Gastrocnemius medialis (tissue), 4 donors: ENCODE measurements at places on chromosomes 2 and 18. TPM values are rescaled to one million over a fixed set of nuclear protein-coding genes. Genes with fewer than 3 reads are reported as not detected.

DNA sequence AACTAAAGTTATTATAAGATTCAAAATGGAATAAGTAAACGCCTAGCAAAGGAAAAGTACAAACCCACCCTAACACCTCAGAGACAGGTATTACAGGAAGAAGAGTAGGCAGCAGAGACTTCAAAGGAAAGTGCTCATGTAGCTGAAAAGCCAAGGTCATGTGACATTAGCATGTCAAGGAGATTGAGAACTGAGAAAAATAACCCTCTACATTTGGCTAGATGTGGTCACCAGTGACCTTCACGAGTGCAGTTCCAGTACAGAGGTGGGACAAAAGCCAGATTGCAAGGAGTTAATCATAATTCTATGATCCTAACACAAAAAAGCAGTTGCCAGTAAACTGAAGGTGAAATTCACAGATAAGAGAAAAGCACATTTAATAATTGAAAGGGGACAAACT is 252.7 kb downstream of the ZEB2 start:
- no peaks in the 10 kb centered on the region for H3K4me1 ChIP-seq
- no peaks in the 10 kb centered on the region for H3K36me3 ChIP-seq
- no peaks in the 10 kb centered on the region for H3K27me3 ChIP-seq

DNA sequence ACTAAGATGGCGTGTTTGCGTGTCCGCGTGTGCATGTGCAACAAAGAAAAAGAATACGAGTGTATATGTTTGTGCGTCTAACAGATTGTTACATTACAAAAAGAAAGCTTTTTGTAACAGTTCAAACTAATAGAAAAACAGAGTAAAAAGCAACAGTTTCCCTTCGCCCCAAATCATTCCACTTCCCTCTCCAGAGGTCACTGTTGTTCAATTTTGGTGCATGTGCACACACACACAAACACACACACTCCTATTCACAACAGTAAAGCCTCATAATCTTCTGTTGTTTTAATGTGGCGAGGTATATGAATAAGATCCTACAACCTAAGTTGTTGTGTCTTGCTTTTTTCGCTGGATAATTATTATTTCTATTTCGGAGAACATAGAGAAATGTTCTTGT is 357.3 kb upstream of the SLC8A1 start:
- no peaks in the 10 kb centered on the region for H3K36me3 ChIP-seq
- H3K27me3 ChIP-seq: no peaks in the 10 kb centered on the region
- H3K4me1 ChIP-seq: no peaks in the 10 kb centered on the region
- no peak overlapping the region for H3K27ac ChIP-seq
- H3K4me3 ChIP-seq: no peak overlapping the region

GRCh38 chr2:148508878-148509287 is 135.7 kb upstream of the EPC2 start:
- DNase-seq: no peak
- peak overlapping the region; percentile 48 for H3K4me3 ChIP-seq
- no peaks in the 10 kb centered on the region for H3K36me3 ChIP-seq
- H3K4me1 ChIP-seq: no peaks in the 10 kb centered on the region

DNA sequence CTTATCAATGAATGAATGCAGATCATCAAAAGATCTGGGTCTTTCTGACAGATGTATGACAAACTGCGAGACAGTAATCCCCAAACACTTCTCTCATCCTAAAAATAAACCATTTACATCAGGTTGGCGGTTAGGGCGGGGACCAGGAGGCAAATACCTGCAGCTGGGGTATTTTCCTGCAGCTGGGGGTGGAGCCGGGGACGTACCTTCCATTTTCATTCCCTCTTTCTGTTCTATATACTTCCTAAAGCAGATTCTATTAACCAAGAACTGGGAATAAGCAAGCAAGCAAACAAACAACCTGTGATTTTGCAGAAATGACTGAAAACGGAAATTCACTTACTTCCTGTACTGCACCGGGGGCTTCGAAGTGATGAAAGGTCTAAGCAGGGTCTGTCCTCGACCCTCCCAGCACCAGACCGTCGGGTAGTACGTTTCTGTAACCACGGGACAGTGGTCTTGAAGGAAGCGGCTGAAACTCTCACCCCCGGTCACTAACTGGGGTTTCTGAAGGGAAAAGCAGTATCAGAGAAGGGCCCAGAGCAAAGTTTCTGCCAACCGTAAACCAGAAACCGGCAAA is 1.2 kb downstream of the ABHD3 start:
- no peaks in the 10 kb centered on the region for H3K36me3 ChIP-seq
- H3K4me1 ChIP-seq: peaks cover 20% of the 10 kb centered on the region
- H3K4me3 ChIP-seq: peak overlapping the region; percentile 97
- peak overlapping the region; percentile 96 for H3K27ac ChIP-seq
- no peak for DNase-seq

DNA sequence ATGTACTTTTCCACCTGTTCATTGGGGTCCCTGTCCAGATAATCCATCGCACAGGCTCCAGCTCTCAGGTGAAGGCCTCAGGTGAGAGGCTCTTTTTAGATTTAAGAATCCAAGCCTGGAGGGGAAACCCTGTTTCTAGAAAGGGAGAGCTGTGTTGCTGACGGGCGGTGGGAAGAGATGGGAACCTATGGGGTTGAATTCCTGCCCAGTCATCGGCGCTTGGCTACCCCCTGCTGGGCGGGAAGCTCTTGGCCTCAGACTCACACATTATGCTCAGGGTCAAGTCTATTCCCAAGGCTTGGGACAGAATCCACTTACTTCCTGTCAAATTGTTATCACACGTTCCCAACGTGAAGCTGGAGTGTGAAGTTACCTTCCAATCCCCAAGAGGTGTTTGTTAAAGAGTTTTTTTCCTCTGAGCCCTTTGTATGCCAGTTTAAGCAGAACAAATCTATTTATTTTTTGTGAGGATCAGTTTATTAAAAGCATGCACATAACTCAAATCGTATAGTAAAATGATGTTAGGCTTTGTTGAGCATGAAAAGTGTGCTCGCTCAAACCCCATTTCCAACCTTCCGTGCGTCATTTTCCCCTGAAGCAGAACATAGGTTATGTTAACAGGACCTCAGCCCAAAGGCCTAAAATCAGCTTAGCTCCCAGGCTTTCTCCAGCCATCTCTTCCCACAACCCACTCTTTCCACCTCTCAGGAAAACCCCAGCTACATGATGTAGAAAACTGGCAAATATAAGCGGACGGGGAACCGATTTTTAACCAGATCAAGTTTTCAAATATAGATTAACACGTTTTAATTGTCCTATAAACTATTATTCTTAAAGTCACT is 181.7 kb upstream of the ETAA1 start:
- no peaks in the 10 kb centered on the region for H3K4me1 ChIP-seq
- no peak overlapping the region for H3K4me3 ChIP-seq
- DNase-seq: no peak
- no peaks in the 10 kb centered on the region for H3K36me3 ChIP-seq
- H3K27ac ChIP-seq: no peak overlapping the region
- H3K27me3 ChIP-seq: no peaks in the 10 kb centered on the region

DNA sequence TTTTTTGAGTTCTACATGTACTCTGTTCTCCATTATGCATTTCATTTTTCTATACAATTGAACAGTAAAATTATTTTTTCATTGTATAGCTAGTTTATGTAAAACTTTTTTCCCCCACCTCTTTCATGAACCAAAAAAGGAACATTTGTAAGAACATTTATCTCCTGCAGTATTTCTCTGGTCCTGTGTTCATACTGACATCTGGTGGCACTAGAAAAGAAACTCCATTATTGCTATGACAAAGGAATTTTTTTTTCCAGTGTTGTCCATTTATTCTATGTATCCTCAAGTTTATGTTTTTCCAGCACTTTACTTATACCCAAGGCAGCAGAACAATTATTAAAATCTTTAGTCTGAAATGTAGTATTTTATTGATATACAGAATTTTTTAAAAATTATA is 27.4 kb upstream of the CHAC2 start:
- DNase-seq: no peak
- no peaks in the 10 kb centered on the region for H3K36me3 ChIP-seq
- no peak overlapping the region for H3K4me3 ChIP-seq
- H3K4me1 ChIP-seq: no peaks in the 10 kb centered on the region
- no peaks in the 10 kb centered on the region for H3K27me3 ChIP-seq
- no peak overlapping the region for H3K27ac ChIP-seq

DNA sequence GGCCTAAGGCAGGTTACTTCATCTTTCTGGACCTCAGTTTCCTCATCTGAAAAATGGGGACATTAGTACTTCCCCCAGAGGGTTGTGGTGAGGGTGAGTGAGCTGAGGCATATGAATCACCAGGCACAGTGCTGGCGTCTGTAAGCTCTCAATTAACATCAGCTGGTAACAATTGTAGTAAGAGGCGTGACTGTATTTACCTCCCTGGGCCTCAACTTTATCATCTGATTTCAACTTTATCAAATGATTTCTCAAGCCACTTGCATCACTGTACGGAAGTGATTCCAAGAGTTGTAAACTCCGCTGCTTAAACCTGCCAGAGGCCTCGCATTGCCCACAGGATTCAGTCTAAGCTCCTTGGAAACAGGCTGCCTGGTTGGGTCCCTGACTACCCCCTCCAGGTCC is 53.6 kb upstream of the PKDCC start:
- DNase-seq: no peak
- H3K36me3 ChIP-seq: no peaks in the 10 kb centered on the region
- no peak overlapping the region for H3K4me3 ChIP-seq
- no peak overlapping the region for H3K27ac ChIP-seq
- peaks cover 17% of the 10 kb centered on the region for H3K4me1 ChIP-seq

GRCh38 chr2:45647986-45648520 is 3.4 kb upstream of the PRKCE start:
- H3K27ac ChIP-seq: no peak overlapping the region
- H3K4me1 ChIP-seq: peaks cover 18% of the 10 kb centered on the region
- no peak overlapping the region for H3K4me3 ChIP-seq
- DNase-seq: no peak

DNA sequence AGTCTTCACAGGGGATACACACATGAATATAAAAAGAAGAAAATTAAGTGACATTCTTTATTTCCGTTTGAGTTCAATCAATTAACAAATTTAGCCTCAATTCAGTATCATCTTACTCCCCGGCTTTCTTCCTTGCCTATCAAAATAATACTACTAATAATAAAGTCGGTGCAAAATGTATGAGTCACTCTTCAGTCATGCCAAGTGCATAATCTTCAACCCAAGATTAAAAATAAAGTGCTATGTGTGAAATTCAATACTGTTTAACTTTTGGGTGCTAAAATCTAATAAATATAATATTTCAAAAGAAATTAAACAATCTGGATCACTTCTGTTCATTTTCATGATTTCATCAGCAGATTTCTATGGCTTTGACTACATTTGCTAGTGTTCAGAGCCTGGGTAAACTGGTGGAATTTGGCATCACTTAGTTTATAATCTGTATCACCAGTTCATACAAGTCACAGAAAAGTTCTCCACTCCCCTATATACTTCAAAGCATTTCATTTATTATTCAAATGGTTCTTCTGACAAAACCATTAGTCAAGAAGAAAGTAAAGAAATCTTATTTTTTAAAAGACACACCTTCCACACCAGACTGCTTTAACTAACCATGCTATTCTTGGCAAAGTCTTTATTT is 183.6 kb downstream of the THADA start:
- no peak overlapping the region for H3K4me3 ChIP-seq
- no peaks in the 10 kb centered on the region for H3K27me3 ChIP-seq
- H3K4me1 ChIP-seq: peaks cover 32% of the 10 kb centered on the region
- no peak for DNase-seq
- H3K27ac ChIP-seq: no peak overlapping the region

- peaks cover 30% of the 10 kb centered on the region for H3K4me1 ChIP-seq
- no peak overlapping the region for H3K4me3 ChIP-seq
- H3K27me3 ChIP-seq: no peaks in the 10 kb centered on the region
- H3K36me3 ChIP-seq: no peaks in the 10 kb centered on the region
Observed at GRCh38 chr2:97845818-97846217, 132.4 kb downstream of the ZAP70 start.

- no peaks in the 10 kb centered on the region for H3K36me3 ChIP-seq
- no peak overlapping the region for H3K27ac ChIP-seq
- no peak overlapping the region for H3K4me3 ChIP-seq
- H3K4me1 ChIP-seq: no peaks in the 10 kb centered on the region
Observed at GRCh38 chr18:45821026-45821425, 4.4 kb upstream of the SIGLEC15 start.

DNA sequence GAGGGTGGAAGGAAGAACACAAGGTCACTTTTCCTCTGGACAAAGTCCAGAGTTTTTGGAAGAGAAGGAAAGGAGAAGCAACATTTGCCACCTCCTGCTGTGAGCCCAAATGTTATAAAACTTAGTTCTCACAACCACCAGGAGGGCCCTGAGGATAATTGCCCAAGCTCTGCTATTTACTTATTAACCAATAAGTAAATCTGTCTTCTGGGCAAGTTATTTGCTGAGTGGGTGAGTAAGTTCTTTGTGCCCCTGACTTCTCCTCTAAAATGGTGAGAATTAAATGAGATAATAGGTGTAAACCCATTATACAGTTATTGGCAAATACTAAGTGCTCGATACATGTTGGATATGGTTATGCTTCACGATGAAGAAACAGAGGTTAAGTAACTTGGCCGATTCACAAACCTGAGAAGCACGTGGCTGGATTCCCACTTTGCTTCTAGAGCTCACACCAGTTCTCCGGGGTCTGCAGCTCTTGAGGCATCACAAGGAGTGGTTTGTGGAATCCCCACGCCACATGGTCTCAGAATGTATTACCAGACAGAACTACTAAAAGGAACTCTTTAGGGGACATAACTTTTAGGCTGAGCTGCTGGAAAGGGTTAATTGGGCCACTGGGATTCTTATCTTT is 164.1 kb downstream of the MYCN start:
- no peak for DNase-seq
- no peaks in the 10 kb centered on the region for H3K4me1 ChIP-seq
- no peak overlapping the region for H3K27ac ChIP-seq
- H3K4me3 ChIP-seq: no peak overlapping the region

DNA sequence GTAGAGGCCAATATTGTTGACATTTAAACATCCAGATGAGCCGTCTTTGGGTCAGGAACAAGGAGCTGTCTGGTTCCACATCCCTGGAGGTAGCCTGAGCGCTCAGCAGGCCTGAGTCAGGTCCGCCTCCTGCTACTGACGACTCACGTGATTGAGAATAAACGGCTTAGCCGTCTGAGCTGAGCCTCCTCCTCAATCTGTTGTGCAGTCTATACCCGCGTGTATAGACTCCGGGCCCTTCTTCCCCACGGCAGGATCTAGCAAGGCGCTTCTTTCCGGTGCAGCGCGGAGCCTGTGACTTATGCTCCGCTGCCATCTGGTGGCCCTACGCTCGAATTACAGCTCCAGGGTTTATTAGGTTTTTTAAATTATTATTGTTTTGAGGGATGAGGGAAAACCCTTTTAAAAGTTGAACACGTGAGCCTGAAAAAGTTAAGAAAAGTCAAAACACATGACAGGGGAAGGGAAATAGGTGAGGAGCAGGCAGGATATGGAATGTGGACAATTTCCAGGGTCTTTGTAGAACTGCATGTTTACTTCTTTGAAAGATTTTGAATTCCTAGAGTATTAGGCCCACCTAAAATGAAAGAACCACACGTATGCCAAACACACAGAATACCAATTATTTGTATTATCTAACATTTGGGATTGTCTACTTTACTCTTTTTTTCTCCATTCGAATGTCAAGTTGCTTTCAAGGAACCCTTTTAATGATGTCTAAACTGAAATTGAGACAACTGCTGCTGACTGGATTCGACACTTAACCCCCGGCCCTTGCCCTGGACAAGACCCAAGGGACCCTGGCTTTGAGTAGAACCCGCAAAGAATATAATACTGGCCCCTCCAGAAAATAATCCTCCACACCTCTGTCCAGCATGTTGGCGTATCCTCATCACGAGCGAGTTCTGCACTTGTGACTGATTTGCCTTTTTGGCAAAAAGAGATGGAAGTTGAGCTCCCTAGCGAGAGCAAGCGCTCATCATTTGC is 112.4 kb upstream of the ZNF236 start:
- no peaks in the 10 kb centered on the region for H3K4me1 ChIP-seq
- peak; percentile 32 for DNase-seq
- no peak overlapping the region for H3K27ac ChIP-seq
- no peaks in the 10 kb centered on the region for H3K27me3 ChIP-seq
- peak overlapping the region; percentile 31 for H3K4me3 ChIP-seq

Gene MARCO
- 0.66 TPM for total RNA-seq

Gene FAM161A
- 1.2 TPM for total RNA-seq
